ENCODE measurements at places on chromosomes 1 and 21. TPM values are rescaled to one million over a fixed set of nuclear protein-coding genes. Genes with fewer than 3 reads are reported as not detected.

Gene HSD3B2
- total RNA-seq = not detected

Gene KCNA3
- not detected for total RNA-seq

Gene VSIG8
- total RNA-seq = 0.13 TPM

Gene LRIF1
- total RNA-seq = 1.9 TPM

Gene ADORA1
- total RNA-seq = 0.89 TPM

Gene CA14
- not detected for total RNA-seq

Gene IQGAP3
- 55.3 TPM for total RNA-seq

Gene SLC26A9
- total RNA-seq = 0.43 TPM

Gene LCE2A
- total RNA-seq = not detected

Gene MIXL1
- not detected for total RNA-seq

Gene DCDC2B
- not detected for total RNA-seq

Gene SPRR4
- not detected for total RNA-seq

Gene GFI1
- 0.42 TPM for total RNA-seq

GRCh38 chr1:197837911-197838310 lies 62.6 kb upstream of the DENND1B start:
- DNase-seq = no peak

DNA sequence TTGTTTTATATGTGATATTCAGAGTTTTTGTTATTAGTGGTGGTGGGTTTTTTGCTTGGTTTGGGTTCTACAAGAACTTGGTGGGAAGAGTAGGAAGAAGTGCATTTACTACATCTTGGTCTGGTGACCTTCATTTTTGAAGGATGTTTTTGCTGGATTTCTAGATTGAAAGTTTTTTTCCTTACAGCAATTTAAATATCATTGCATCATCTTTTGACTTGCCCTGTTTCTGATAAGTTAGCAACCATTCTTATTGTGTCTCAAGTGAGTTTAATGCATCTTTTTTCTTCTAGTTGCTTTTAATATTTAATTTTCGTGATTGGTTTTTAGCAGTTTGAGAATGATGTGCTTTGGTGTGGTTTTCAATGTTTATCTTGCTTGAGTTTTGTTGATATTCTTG lies 447.7 kb downstream of the DISC1 start:
- no peak for DNase-seq

DNA sequence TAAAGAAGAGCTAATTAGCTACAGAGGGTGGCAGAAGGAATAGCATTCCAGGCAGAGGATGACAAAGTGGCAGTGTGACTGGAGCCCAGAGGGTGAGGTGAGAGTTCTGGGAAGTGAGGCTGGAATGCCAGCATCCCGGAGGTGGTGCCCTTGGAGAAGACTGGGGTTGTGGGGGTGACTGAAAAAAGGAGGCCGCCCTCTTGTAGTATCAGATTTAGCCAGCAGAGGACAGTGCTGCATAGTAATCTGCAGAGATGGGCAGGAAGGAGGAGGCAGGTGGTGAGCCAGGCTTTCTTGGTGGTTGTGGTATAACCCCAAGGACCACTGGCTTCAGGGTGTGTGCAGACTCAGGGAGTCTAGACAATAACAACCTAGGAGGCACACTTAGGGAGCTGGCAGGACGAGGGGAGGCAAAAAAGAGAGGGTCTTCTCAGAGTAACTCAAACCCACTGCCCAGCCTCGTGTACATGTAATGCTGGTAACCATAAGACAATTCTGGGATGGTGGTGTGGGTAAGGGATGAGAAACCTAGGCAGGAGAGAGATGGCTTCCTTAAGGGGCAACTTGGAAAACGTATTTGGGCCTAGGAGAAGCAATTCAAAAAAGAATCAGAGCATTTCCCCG lies 30.5 kb downstream of the MROH7 start:
- DNase-seq = peak; percentile 71

DNA sequence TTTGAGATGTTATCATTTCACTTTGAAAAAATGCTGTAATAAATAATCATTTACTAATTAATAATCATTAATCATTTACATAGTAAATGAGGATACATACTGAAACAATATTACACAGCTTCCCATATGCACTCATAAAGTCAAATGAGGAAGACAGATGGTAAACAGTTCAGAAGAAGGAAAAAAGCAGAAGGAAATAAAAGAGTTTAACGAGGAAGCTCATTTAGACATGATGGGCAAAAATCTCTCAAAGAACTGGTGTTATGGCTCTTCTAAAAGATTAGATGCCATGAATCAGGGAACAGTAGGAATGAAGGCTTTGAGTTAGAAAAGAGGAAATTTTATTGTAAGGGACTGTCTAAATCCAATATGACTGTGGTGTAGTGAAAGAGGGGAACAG lies 347.6 kb downstream of the PTPRC start:
- no peak for DNase-seq

- DNase-seq = no peak
These were observed 20.6 kb downstream of the WASF2 start for GRCh38 chr1:27469334-27469733.

GRCh38 chr21:32352526-32352925 lies 40.3 kb downstream of the URB1 start:
- no peak for DNase-seq

- no peak for DNase-seq
These were observed 68.2 kb downstream of the MAB21L3 start for GRCh38 chr1:116179419-116179818.

GRCh38 chr21:43922949-43923348 lies 57.9 kb downstream of the AGPAT3 start:
- DNase-seq = no peak

- DNase-seq = no peak
These were observed 26.9 kb upstream of the RGL1 start for GRCh38 chr1:183778045-183778444.

GRCh38 chr1:19656780-19657466 lies 7.8 kb upstream of the HTR6 start:
- no peak for DNase-seq

- DNase-seq = no peak
These were observed 47.7 kb downstream of the PARP1 start for GRCh38 chr1:226360106-226360746.

DNA sequence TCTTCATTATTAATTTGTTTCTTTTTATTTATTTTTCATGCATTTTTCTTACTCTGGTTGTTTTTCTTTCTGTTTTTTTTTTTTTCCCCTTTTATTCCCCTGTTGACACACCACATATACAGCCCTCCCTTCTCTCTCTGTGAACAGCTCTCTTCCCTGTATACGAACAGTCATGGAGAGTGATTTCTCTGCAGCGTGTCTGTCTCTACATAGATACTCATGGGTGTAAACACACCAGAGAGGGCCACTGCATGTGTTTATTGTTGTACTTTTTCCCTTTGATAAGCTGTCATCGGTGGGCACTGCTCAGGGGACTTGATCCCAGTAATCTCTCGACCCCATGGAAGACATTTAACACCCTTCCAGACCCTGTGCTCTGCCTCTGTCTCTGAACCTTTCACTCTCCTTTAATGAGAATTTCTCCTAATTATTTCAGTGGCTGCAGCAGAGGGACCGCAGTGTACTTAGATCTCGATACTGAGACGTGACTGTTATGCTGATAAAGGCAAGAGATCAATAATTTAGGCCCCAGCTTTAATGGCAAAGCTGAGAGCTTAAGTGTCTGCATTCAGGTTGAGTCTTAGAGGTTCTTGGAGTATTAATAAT lies 113.1 kb downstream of the PBX1 start:
- DNase-seq = no peak

DNA sequence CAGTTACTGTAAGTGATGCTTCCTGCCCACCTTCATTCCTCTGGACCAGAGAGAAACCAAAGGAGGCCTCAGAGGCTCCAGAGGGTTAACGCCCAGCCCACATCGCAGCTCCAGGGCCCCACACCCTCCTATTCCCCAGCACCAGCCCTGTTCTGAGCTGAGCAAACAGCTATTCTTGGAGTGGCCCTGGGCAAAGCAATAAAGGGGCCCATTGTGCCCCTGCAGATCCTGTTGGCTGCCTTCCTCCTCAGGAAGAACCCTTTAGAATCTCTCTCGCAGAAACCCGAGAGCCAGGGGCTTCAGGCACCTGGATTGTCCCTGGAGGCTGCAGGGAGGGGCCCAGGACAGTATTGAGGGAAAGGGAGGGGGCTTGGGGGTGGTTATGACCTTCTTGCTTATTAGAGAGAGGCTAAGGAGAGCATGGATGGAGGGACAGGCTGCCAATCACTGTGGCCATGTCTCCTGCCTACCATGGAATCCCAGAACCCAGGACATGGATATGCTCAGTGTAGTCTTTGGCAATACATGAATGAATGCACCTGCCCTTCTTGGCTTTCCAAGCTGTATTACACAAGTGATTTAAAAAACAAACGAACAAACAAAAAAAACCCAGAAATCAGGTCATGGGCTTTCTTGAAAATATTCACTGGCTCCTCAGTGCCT lies 9.2 kb downstream of the PADI2 start:
- DNase-seq = no peak

Measured in HT-29 (cell line).